ENCODE measurements at places on chromosomes 12 and 14.

- DNase-seq: peak; percentile 6
Measured at GRCh38 chr14:103629503-103630121, 601 bp downstream of the KLC1 start.

DNA sequence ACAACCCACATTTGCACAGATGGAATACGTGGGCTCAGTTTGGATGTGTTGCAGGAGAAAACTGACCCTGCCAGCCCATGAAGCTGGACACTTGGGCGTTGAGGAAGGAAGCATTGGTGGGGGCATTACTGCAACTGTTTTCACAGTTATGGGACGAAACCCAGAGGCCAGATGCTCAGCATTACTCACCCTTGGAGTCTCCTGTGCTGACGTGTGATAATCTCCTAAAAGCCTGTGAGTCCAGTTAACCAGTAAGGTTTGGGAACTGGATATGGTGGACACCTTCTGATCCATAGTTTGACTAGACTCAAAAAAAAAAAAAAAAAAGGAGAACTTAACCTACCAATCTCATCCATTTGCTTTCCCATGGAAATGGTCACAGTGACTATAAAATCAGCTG lies 52.8 kb upstream of the EGLN3 start:
- no peak for DNase-seq

GRCh38 chr14:92503756-92504491 lies 9.7 kb upstream of the RIN3 start:
- no peak for DNase-seq

GRCh38 chr14:99514552-99515300 lies 33.5 kb downstream of the CCNK start:
- no peak for DNase-seq

DNA sequence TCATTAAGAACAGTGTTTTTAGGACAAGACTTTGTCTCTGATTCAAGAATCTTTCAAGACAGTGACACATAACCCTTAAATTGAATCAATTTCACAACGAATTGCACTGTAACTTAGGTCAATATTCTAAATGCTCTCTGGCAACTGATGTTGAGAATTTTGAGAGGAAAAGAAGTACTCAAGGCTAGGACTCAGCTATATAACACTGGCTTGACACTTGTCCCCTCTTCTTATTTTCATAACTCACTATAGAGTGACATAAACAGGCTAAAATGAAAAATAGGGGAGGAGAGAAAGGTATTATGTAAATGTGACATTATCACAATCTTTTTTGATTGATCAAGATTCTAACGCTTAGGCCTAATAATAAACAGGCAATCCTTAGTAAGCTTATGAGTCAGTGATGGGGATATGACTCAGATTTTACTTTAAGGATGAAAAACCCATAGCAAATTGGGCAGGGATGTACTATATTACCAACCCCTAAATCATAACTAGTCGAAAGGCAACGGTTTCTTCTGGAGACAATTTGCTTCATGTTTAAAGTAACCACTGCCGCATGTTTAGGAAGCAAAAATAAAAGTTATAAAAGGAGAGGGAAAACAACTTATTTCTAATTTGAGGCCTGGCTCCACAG lies 10.9 kb downstream of the BTG1 start:
- DNase-seq: no peak

- no peak for DNase-seq
Measured at GRCh38 chr12:3218228-3219171, 141.3 kb downstream of the TSPAN9 start.

DNA sequence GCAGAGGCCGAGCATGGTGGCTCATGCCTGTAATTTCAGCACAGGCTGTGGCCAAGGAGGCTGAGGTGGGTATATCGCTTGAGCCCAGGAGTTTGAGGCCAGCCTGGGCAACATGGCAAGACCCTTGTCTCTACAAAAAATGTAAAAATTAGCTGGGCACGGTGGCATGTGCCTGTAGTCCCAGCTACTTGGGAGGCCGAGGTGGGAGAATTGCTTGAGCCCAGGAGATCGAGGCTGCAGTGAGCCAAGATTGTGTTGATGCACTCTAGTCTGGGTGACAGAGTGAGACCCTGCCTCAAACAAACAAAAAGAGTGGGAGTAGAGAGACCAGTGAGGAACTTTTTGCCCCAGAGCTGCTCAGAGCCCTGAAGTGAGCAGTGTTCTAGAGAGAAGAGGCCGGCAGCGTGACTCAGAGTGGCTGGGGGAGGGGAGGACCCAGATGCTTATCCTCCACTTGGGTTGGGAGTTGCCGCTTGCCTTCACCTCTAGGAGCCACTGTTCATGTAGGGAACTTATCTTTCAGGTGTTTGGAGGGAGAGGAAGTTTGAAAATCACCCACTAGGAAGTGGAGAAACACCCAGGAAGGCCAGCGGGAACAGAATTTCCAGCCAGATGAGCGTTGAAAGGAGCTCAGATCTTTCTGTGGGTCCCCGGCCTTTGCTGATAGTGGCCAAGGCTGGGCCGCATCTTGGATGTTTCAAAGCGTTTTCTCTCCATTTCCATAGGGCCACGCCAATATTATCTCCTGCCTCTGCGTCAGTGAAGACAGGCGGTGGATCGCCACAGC lies 15.3 kb downstream of the CFAP251 start:
- no peak for DNase-seq

GRCh38 chr14:76644855-76645518 lies 116.3 kb upstream of the VASH1 start:
- no peak for DNase-seq

DNA sequence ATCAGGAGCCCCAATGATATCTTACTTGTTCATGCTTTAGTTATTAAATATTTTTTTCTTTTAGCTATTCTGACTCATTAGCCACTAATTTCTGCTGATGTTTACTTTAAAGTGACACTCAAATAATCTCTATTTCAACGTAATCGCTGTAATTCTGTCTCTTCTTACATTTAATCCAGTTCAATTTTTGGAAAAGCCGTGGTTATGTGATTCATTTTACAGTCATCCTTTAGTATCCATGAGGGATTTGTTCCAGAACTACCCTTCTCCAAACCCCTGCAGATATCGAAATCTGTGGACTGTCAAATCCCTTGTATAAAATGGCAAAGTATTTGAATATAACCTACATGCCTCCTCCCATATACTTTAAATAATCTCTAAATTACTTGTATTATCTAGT lies 1103.4 kb downstream of the LRFN5 start:
- no peak for DNase-seq

DNA sequence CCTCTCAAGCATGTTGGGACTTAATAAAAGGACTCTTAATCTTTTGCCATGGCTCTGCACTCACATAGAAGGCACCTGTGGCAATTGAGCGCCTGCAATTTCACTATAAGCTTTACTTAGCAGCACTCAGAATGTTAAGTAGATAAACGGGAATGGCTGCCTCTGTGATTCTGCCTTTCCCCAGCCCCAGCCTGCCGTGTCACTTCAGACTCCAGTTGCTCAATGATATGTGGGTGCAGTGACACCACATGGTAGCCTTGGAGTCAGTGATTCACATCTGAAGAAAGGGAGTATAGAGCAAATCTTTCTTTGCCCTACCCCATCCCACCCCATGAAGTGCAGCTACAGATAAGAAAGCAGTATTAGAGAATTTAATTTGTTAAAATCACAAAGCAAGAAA lies 96.1 kb downstream of the ZFC3H1 start:
- no peak for DNase-seq

DNA sequence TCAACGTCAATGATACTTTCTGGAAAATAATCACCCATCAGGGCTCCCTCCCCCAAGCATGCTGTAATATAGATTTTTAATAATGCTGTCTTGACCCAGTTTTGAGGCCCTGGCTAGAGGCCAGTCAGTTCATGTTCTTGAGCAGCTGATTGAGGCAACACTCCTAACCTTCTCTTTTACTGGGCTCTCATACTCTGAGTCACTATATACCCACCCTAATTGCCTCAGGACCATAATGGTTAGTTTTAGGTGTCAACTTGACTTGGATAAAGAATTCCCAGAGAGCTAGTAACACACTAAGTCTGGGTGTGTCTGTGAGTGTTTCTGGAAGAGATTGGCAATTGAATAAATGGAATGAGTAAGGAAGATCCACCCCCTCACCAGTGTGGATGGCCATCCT lies 527.0 kb upstream of the ATP2B1 start:
- no peak for DNase-seq

GRCh38 chr12:119681728-119682638 lies 14.1 kb downstream of the PRKAB1 start:
- no peak for DNase-seq

DNA sequence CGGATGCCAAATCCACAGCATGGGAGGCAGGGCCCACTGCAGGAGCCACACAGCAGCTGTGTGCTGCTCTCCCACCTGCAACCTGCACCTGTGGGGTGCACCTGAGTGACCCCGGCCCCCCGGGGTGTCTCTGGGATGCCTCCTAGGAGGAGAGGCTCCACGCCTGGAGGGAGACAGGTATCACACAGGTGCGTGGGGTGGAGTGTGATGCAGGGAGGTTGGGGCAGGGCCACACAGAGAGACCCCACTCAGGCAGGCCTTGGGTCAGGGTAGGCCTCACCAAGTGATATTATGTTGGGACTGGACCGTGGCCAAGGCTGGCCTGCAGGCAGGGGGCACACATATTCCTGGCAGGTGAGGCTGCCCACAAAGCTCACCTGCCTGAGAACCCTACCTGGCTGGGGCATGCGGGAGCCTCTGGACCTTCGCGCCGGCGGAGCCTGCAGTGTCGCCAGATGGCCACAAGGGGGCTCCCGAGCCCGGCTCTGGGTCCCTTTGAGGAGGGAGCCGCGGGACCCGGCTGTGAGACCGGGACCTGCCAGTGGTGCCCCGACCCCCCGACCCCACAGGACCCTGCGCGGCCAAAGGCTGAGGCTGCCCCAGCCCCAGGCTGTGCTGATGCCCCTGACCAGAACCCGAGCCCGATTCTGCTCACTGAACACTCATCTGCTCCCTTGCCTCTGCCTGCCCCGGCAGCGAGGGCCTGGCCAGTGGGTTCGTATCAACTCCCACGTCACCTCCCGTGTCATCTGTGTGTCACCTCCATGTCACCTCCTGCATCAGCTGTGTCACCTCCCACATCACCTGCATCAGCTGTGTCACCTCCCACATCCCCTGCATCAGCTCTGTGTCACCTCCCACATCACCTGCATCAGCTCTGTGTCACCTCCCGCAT lies 11.4 kb downstream of the TMEM121 start:
- DNase-seq: no peak

- DNase-seq: no peak
Measured at GRCh38 chr12:76909290-76909689, 30.5 kb upstream of the CSRP2 start.

DNA sequence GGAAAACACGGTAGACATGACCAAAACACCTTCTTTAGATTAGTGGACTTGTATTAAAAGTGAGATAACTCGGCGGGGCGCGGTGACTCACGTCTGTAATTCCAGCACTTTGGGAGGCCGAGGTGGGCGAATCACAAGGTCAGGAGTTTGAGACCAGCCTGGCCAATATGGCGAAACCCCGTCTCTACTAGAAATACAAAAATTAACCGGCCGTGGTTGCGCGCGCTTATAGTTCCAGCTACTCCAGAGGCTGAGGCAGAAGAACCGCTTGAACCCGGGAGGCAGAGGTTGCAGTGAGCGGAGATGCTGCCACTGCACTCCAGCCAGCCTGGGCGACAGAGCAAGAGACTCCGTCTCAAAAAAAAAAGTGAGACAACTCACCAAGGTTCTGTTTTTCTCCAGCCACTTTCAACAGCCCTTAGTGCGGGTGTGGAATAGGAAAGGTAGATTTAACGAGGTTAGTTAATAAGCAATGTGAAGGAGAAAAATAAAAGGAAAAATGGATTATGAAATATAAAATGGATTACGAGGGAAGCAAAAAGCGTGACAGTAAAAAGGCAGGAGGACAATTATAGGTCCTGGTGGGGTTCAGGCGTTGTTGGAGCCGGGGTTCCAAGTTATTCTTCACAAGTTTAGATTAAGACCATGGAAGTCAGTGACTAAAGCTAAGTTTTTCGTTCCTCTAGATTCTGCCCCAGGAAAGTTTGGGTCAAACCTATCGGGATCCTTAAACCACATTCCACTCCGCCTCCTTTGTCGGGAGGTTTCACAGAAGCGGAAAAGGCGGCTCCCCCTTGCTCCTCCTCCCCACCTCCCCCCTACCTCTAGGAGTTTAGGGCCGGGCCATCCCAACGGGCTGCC lies 534 bp downstream of the PPP2R3C start:
- DNase-seq: no peak

GRCh38 chr12:97912943-97913342 lies 450.3 kb downstream of the RMST start:
- no peak for DNase-seq

GRCh38 chr14:65783576-65783975 lies 371.0 kb downstream of the FUT8 start:
- DNase-seq: no peak

DNA sequence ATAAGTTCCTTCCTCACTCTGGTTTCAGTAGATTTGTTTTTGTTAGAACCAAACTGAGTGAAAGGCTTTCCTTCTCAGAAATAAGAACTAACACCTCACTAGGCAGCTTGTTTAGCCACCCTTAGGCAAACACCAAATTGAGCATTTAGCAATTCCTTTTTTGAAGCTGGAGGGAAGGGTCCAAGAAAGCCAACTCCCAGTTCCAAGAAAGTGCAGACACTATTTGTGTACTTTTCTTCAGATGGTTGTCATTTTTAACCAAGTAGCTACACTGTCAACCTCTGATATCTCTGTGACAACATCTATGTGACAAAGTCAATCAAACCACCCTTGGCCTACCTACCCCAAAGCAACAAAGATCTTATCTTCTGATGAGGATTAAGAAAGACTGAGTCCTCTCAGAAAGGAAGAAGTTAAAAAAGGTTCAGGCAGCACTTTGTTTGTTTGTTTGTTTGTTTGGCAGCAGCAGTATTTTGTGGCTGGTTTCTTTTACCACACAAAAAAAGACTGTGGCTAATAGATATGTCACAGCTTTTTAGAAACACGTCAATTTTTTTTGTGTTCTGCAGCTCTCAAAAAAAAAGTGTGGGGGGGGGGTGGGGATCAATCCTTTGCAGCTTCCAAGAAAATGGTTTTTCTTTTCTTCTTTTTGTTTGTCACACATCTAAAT lies 203.8 kb downstream of the CRADD start:
- DNase-seq: no peak

DNA sequence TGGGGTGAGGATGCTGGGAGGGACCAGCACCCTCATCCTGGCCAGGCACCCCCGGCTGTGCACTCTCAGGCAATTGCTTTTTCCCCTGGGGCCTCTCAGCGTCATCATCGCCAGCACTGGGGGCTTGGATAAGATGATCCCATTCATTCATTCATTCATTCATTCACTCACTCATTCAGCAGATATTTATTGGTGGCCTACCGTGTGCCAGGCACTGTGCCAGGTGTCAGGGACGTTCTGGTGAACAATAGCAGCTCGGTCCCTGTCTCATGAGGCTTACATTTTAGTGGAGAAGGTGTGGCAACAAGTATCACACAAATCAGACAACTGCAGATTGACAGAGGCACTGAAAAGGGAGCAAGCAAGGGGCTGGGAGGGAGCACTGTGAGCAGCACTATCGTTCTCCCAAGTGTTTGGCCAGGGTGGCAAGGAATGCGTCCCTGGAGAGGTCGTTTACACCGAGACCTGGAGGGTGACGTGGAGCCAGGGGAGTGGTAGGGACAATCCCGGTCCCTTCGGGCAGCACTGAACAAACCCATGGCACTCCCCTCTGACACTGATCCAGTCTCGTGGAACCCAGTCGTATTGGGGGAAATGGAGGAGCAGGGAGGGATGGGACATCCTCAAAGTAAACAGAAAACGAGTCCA lies 124.1 kb downstream of the PAPOLA start:
- DNase-seq: no peak

- no peak for DNase-seq
Measured at GRCh38 chr12:14795028-14795448, 8.2 kb downstream of the WBP11 start.

Data from KG1 (cell line).